ENCODE measurements at places on chromosomes 11 and 22. TPM values are rescaled to one million over a fixed set of nuclear protein-coding genes. Genes with fewer than 3 reads are reported as not detected.

GRCh38 chr11:125358254-125358840, 137.7 kb downstream of the FEZ1 start:
- no peak for DNase-seq

- DNase-seq: no peak
These were observed 451.9 kb downstream of the ETS1 start for GRCh38 chr11:128135451-128135850.

- DNase-seq: no peak
These were observed 1.2 kb upstream of the MMP10 start for GRCh38 chr11:102781676-102782075.

The USP2 gene
- total RNA-seq: 5.9 TPM

DNA sequence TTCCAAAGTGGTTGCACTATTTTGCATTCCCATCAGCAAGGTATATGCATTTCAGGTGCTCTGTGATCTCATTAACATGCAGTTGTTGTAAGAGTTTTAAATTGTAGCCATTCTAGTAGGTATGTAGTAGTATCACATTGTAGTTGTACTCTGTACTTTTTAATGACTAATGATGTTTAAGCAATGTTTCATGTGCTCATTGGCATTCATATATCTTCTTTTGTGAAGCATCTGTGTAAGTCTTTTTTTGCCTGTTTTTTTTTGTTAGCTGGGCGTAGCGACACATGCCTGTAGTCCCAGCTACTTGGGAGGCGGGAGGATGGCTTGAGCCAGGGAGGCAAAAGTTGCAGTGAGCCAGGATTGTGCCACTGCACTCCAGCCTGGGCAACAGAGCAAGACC, 11.3 kb upstream of the TRIM29 start:
- no peak for DNase-seq

- DNase-seq: no peak
These were observed 12.9 kb downstream of the MS4A10 start for GRCh38 chr11:60797846-60798630.

DNA sequence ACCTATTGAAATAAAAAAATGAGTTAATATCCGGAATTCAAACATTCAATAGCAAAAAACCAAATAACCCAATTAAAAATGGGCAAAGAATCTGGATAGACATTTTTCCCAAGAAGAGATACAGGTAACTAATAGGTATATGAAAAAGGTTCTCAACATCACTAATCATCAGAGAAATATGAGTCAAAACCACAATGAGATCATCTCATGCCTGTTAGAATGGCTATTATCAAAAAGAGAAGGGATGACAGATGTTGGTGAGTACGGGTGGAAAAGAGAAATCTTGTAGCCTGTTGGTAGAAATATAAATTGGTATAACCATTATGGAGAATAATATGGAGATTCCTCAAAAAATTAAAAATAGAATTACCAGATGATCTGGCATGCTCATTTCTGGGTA, 26.9 kb upstream of the OR6M1 start:
- no peak for DNase-seq

The GLB1L3 gene
- total RNA-seq: 0.87 TPM

- no peak for DNase-seq
These were observed 2.1 kb downstream of the LRP5 start for GRCh38 chr11:68314203-68315170.

DNA sequence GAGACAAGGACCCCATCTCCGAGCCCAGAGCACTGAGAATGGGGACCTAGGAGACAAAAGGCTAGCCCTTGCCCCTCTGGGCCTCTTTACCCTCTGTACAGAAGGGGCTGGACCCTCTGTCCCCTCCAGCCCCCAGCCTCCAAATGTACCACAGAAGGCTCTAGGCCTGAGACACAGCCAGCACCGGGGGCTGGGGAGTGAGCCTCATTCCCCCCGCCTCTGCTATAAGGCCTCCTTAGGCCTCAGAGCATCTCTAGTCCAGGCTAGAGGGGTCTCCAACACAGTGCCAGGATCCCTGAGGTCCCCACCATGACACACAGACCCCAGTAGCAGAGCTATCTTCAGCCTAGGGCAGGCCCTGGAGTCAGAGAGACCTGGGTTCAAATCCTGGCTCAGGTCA, 4.8 kb downstream of the SMTN start:
- DNase-seq: no peak

GRCh38 chr11:32152216-32152615, 61.3 kb downstream of the RCN1 start:
- no peak for DNase-seq

DNA sequence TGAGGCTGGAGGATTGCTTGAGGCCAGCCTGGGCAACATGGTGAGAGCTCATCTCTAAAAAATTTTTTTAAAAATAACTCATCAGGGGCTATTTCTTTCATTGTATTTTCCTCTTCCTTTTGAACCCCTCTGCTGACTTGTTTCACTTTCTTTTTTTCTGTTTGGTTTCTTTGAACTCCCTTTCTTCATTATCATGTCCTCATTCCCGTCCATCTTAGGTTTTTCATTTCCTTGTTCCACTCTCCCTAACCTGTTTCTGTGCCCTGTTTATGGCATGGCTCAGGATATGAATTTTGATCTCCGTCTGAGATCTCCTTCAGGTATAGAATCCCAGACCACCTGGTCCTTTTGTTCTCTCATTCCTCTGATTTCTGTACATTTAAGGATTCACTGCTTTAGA, 12.5 kb downstream of the MARK2 start:
- DNase-seq: no peak

The OR51I1 gene
- total RNA-seq: not detected

The POTEH gene
- total RNA-seq: not detected

The RFPL1 gene
- total RNA-seq: not detected

The KRTAP5-1 gene
- total RNA-seq: not detected

The IGLL1 gene
- not detected for total RNA-seq

The TMEM132A gene
- not detected for total RNA-seq

DNA sequence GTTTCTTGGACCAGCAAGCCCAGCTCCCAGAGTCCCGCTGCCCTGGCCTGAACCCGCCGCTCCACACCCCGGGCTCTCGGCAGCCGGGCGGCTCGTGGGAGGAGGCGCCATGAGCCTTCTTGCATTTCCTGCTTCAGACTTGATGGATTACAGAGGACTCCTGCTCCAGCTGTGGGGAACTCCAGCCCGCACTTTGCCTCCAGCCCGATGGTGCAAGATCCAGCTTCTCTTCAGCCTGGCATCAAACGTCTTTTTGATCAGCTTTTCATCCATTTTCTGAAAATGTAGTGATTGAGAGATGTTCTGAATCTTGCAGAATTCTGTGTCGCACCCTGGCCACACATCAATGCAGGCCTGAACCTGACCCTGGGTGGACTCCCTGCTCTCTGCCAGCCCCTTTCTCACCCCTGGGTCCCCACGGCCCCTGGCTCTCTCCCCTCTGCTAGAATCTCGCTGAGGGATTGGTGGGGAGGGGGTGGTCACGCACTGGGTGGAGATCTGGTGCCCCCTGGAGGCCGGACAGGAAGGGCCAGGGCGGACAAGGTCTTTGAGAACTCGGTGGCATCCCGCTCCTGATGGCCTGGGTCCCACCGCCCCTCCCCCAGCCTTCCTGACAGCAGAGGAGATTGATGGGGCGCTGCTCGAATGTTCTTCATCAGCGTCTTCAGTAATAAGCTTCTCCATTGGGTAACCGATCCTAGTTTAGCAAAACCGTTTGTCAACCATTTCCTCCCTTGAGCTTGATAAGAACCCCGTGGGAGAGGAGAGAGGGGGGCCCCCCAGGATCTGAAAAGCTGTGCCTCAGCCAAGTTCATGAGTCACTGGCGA, 12.1 kb upstream of the NFAM1 start:
- peak; percentile 58 for DNase-seq

Measured in CD8-positive, alpha-beta T cell (primary cell).